ENCODE measurements at places on chromosomes 2 and 18.
A peak's percentile ranks its signal among the peaks of the same experiment; 100 is the strongest.

- no peak for DNase-seq
Observed at GRCh38 chr2:206962966-206963365, 23.6 kb downstream of the CPO start.

GRCh38 chr2:157336137-157337010, 10.8 kb upstream of the ERMN start:
- DNase-seq: peak; percentile 56

DNA sequence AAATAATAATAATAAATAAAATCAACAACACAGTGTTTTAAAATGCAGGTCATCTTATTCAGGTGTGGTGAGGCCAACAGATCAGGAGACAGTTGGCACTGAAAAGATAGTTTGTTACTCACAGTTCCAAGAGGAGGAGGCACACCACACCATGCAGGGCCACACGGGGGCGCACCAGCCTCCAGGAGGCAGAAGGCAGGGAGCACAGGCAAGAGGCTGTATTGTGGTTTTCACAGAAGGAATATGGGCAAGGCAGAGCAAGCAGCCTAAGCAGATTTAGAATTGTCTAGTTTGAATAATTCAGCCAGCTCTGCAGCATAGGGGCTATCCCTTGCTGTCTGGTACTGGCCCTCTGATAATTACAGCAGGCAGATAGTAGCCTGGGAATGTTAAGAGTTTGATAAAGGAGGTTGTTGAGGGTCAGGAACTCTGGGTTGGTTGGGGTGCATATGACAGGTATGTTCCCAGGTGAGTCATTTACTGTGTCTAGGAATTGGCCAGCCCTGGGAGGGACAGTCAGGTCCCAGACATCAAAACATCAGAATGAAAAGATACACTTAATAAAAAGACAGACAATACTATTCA, 31.3 kb downstream of the KIAA2012 start:
- DNase-seq: peak; percentile 58

- DNase-seq: no peak
Observed at GRCh38 chr2:18671363-18671762, 82.0 kb upstream of the NT5C1B start.

DNA sequence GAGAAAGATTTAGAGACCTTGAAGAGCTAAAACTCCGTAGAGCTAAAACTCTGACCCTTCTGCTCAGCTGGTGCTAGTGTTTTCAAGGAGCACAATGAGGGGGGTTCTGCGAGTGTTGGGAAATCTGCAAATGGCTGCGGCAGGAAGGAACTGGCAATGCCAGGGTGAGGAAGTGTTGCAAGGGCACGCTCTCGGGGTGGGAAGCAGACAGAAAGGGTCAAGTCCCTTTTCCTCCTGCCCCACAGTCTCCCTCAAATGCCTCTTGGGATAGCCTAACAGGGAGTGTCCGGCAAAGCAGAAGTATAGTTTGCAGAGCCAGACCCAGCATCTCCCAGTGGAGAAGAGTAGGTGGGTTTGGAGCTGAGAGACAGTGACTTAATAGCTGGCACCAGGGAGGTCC, 60.5 kb downstream of the NCAPH start:
- no peak for DNase-seq

DNA sequence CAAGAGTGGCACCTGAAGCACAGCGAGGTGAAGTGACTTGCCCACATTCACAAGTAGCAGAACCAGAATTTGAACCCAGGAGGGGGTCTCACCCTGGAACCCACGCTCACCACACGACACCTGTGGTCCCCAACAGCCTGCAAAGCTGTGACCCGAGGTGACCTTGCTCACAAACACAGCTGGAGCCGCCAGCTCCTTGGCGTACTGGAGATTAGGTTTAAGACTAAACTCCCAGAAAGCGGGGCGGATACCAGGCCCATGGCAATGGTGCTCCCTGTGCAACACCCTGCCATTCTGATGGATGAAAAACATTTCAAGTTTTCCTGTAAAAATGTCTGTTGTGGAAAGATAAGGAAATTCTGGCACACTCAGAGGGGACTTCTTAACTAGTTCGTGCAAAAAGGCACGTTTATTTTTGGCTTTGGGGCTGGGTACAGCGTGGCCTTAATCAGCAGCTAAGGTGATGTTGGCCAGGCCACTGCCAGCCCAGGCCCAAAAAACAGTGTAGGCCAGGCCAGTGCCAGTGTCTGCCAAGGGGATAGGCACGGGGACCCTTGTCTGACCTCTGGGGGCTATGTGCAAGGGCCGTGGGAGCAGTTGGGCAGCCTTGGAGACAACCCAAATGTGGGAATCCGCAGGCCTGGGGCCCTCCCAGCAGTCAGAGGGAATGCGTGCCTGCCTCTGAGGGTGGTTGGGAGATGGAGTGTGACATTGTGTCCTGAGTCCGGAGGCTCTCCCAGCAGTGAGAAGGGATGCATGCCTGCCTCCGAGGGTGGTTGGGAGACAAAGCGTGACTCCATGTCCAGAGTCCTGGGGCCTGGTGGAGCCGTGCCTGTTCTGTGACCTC, 185.0 kb upstream of the HS6ST1 start:
- no peak for DNase-seq

DNA sequence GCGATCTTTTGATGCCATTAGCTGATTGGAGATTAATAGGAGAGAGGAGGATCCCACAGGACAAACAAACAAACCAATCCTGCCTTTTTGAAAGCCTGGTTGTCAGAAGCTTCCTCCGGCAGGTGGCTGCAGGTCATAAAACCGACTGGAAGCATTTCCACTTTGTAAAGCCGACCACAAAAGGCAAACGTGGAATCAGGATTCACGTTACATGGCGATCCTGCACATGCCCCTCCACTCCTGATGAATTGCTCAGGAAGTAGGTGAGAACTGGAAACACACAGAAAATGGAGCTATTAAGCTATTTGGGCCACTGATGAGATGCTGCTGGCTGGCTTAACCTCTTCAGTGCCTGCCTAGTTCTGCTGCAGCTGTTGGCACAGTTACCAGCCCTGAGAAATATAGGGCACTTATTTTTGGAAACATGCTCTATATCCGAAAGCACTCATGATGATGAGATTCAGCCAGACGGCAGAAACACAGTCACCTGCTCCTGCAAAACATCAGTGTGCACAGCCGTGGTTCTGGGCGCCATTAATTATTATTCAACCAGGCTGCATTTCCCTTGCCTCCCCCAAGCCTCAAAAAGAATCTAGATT, 110.3 kb upstream of the ST6GAL2 start:
- no peak for DNase-seq

DNA sequence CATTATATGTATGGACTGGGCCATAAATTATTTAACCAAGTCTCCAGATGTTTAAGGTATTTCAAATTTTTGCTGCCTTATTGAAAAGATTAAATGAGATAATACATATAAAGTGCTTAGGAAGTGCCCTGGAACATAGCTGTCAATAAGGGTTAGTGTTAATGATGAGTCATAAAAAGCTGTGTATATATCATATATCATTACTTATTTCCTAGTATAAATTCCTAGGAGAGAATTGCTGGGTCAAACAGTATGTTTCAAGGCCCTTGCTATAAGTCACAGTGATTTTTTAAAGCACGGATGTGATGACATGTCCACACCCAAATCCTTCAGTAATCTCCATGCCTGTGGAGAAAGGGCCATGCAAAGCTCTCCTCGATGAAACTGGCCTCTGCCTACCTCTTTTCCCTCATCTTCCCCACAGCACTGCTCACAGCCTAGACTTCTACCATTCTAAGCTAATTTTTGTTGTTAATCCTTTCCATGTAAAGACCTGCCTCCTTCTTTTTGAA, 8.5 kb downstream of the ZNF2 start:
- DNase-seq: no peak

GRCh38 chr2:224442071-224442967, 40.4 kb upstream of the FAM124B start:
- peak; percentile 31 for DNase-seq

- DNase-seq: no peak
Observed at GRCh38 chr2:149258531-149258930, 71.9 kb upstream of the LYPD6 start.

DNA sequence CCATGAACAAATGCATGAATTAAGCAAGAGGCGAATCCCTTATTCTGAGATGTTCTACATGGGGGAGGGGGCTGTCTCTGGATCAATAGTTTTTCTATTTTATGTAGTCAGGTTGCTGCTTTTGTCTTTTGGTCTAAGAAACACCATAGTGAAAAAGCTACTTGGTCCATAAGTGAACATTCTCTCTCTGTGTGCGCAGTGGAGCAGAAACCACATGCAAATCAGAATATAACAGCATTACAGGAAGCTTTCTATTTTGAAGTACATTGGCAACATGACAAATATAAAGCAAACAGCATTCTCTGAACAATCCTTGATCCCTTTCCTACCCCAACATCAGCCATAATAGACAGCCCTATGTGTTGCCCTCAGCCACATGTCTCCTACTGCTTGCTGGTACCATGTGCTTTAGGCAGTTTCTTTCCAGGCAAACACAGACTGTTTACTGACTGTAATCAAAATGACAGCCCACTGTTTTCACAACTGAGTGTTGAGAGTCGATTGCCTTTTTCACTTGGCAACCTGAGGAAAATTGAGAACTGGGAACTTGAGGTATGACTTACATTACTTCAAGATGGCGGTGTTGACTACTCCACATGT, 10.6 kb downstream of the SCN3A start:
- peak; percentile 89 for DNase-seq

- no peak for DNase-seq
Observed at GRCh38 chr18:9743200-9744016, 35.3 kb downstream of the RAB31 start.

GRCh38 chr2:218370410-218371063, 11.5 kb upstream of the SLC11A1 start:
- no peak for DNase-seq

DNA sequence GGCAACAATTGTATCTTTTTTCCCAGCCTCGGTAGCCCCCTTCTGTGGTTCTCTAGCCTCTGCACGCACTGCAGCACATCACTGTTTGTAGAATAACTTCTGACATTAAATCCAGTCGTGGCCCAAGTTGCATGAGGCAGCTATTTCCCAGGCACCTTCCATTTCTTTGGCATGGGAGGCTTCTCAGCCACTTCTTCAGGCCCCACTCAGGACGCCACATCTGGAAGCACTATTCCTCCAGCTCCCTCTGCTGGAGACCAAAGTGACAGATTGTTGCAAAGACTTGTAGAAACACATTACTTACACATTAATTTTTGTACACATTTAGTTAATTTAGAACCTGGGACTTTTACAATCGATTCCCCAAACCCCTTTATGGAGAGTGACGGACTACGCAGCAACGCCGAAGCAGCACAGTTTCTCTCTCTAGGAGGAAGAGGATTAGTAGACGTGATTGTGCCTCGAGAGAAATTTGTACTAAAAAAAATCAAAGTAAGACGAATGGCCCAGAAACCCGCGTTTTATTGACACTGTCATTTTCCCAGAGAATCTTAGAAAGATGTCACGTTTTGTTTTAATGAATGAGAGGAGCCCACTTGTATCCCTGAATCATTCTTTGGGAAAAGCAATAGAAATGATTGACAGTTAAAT, 57.8 kb upstream of the RGPD5 start:
- DNase-seq: peak; percentile 65

GRCh38 chr18:75033516-75033915, 175.4 kb downstream of the PTGR3 start:
- DNase-seq: no peak

DNA sequence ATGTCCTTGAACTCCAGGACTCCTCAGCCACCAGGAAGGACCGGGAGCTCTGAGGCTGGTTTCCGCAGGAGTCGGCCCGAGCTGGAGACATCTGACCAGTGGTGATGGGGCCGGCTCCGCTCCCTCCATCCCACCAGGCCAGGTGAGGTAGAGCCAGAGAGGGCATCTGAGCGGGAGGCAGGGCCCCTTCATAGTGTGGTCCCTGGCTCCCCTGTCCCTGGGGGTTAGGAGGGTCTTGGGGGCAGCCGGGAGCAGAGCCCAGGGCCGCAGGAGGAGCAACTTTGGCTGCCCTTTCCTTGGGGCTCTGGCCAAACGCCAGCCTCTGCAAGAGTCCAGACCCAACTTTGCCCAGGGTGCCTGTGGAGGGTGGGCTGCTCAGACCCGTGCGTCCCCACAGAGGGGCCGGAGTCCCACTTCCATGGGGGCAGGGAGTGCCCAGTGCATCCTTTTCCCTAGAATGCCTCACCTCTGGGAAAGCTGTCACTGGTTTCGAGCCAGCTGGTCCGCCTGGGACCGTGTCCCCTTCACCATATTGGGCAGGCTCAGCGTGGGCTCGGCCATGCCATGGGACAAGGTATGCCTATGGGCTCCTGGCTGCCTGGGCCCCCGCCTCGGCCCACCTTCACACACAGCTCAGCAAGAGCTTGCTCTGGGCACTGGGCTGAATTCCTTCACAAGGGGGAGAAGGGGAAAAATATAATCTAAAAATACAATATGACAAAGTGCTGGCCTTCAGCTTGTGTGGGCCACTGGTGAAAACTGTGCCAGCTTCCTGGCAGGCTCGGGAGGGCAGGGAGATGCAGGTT, 148.6 kb downstream of the TWIST2 start:
- DNase-seq: no peak

- peak; percentile 66 for DNase-seq
Observed at GRCh38 chr2:45289997-45290709, 280.9 kb upstream of the SIX2 start.

DNA sequence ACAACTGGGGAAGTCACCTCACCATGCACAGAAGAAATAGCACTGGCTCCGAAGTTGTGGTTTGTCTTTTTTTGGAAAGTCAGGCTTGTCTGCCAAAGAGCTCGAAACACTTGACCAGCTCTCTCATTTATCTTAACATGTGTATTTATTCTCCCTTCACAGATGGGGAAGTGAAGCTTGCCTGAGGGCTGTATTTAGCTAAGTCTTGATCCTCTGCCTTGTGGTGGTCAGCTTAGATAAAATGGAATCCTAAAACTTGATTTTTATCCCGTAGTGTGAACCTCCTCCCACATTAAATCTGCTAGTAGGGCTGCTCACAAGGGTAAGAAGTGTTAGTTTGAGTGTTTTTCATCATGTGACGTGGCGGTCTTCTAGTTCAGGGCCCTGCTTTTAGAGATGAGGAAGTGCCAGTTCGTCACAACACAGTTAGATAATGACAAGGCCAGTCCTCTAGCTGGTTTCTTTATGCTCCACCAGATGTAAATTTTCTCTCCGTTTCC, 89.7 kb downstream of the TMEM247 start:
- DNase-seq: peak; percentile 89

DNA sequence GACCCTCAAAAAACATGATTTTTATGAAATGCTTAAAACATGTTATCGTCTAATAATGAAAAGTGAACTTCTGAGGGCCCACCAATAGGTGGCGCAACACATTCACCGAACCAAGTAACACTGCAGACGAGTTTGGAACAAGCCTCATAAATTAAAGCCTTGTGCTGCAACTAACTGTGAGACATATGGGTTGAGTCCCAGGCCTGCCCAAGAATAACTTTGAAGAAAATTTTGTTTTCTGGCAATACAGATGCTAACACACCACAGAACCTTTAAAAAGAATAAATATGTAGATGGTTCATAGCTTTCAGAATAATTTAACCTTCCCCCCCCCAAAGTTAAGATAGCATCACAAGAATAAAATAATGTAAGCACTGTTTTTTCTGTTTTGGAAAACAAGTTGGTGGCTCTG, 285.9 kb downstream of the RNF144A start:
- peak; percentile 74 for DNase-seq

DNA sequence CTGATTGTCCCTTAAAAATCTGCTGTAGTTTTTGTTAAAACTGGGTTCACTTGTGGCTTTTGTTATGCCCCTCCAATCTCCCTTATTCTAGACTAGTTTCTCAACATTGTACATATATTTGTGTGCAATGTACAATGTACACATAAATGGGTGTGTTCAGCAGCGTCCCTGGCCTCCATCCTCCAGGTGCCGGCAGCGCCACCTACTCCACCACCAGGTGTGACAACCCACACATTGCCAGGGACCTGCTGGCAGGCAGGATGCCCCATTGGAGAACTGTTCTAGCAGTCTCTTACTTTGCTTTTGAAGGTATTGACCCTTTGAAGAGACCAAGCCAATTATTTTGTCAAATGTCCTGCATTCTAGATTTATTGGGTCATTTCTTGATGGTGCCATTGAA, 75.4 kb downstream of the SH3RF3 start:
- DNase-seq: no peak
